ENCODE measurements at places on chromosomes 3 and 15.
A peak's percentile ranks its signal among the peaks of the same experiment; 100 is the strongest.

GRCh38 chr15:34366271-34367065 lies 528 bp downstream of the LPCAT4 start:
- peak; percentile 73 for DNase-seq

- no peak for DNase-seq
Observed at GRCh38 chr15:87724330-87724729, 532.2 kb downstream of the NTRK3 start.

DNA sequence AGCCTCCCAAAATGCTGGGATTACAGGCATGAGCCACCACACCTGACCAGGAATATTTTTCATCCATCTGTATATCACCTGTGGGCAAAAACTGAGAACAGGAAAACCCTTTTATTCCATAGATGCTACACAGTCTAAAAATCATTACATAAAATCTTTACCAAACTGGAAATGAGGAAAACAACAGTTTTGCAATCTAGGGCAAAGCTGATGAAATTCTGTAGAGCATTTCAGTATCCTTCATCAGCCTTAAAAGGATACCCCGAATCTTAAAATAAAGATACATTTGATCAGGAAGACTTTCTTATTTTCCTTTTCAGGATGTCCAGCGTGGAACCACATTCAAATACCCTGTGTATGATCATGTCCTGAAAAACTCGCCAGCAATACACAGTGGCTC lies 7.1 kb downstream of the SIAH2 start:
- no peak for DNase-seq

GRCh38 chr3:99884484-99884883 lies 66.8 kb downstream of the CMSS1 start:
- no peak for DNase-seq

- DNase-seq = peak; percentile 16
Observed at GRCh38 chr15:38128341-38128781, 124.3 kb upstream of the SPRED1 start.

DNA sequence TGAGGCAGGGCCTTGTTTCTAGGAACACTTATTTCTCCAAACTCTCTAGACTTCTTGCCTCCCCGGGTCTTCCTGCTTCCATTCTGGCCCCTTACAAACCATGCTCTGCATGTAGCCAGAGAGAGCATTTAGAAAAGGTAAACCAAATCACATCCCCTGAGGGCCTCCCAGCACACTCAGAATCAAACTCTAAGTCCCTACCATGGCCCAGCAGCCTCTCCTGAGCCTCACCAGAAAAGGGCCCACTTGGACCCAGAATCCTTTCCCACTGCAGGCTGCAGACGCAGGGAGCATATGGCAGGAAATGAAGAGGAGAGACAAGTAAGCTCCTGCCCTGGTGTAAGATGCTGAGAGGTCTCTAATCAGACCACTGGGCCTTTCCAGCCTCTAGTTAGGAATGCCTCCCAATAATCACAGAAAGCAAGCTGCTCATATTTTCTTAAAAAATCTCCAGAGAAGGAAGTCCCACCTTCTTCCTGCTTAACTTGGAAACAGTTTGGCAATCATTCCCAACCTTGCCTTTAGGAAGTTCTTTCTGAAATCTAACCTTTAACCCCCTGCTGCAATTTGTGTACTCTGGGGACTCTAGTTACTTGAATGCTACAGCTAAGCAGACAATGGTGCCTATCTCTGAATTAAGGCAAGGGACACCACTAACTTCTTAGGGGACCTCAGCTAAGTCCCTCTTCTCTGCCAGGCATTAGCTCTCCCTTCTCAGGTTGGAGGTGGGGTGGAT lies 4.2 kb downstream of the AMOTL2 start:
- DNase-seq = no peak

GRCh38 chr3:8458238-8458661 lies 43.4 kb upstream of the LMCD1 start:
- peak; percentile 46 for DNase-seq

DNA sequence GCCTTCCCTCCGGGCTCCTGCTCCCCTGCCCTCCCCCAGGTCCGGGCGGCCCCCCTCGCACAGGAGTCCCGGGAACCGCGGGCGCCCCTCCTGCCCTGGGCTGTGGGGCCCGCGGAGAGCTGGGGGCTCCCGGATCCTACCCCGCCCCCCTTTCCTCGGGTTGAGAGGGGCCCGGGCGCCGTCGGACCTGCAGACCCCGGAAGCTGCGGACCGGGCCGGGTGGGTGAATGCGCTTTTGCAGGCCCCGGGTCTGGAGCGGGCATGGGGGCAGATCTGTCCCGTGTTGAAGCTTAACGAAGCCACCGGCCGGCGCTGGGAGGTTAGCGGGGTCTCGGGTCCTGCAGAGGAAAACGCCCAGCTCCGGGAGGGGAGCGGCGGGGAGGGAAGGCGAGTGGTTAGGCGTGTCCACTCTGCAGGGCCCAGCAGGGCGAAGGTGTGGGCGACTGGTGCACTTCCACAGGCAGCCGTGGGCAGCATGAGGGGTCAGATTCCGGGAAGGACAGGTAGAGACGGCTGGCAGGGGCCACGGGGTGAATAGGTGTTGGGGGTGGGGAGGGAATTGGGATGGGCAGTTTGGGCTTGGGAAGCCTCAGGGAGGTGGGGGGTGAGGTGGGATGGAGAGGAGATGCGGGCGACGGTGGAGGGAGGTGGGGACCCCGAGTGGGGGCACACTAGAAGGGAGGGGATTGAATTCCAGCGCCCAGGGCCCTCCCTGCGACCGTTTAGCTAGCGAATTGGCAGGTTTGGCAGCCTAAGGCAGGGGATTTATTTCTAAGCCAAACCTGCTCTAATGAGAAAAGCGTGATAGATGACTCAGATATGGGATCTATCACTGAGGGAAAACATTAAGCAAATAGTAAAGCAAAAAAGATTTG lies 635 bp downstream of the CD276 start:
- DNase-seq = peak; percentile 62

GRCh38 chr15:78088773-78089080 lies 3.6 kb upstream of the SH2D7 start:
- no peak for DNase-seq

All from M059J (cell line).